ENCODE measurements at places on chromosomes 7 and 10.

GRCh38 chr10:33046792-33047191 is 88.8 kb upstream of the ITGB1 start:
- DNase-seq, result no peak

DNA sequence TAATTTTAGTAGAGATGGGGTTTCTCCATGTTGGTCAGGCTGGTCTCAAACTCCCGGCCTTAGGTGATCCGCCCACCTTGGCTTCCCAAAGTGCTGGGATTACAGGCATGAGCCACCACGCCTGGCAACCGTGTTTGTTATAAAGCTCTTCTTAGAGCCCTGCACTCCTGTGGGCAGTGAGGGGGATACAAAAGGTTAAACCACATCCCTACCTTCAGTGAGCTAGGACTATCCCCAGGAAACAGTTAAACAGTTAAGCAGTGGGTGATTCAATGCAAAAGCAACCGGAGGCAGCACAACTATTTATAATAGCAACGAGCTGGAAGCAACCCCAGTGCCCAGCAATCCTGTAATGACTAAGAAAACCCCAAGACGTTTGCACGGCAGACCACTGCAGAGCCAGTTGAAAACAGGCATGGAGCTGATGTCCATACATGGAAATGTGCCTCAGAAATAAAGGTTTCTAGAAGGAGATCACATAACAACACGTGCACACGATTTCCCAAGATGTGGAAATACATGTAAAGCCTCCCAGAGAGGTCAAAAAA is 107.2 kb upstream of the LYZL2 start:
- peak; percentile 62 for DNase-seq

GRCh38 chr10:88253622-88254021 is 329.5 kb downstream of the RNLS start:
- no peak for DNase-seq

- DNase-seq, result no peak
These were observed 34.2 kb downstream of the DNAJC12 start for GRCh38 chr10:67803588-67804394.

- DNase-seq, result no peak
These were observed 6.0 kb upstream of the ZRANB1 start for GRCh38 chr10:124935946-124936345.

GRCh38 chr7:82778021-82778420 is 334.4 kb upstream of the CACNA2D1 start:
- no peak for DNase-seq

- DNase-seq, result no peak
These were observed 32.3 kb upstream of the TM9SF3 start for GRCh38 chr10:96619120-96619519.

DNA sequence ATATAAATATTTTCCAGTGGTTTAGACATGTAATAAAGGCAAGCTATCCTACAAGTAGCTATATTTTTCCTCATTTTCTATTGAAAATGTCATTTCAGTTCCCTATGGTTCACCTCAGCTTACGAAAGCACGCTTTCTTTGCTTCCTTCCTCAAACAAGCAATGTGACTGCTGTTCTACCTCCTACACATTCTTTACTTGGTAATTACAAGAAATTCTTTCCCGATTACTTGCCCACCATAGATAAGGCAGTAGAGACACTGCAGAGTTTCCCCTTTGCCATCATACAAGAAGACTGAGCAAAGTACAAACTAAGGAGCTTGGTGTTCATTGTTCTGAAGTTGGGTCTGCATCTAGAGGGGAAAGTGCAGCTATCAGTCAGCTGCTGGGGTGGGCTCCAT is 249.4 kb downstream of the CRPPA start:
- no peak for DNase-seq

GRCh38 chr10:99784016-99784726 is 1.7 kb downstream of the ABCC2 start:
- DNase-seq, result no peak

DNA sequence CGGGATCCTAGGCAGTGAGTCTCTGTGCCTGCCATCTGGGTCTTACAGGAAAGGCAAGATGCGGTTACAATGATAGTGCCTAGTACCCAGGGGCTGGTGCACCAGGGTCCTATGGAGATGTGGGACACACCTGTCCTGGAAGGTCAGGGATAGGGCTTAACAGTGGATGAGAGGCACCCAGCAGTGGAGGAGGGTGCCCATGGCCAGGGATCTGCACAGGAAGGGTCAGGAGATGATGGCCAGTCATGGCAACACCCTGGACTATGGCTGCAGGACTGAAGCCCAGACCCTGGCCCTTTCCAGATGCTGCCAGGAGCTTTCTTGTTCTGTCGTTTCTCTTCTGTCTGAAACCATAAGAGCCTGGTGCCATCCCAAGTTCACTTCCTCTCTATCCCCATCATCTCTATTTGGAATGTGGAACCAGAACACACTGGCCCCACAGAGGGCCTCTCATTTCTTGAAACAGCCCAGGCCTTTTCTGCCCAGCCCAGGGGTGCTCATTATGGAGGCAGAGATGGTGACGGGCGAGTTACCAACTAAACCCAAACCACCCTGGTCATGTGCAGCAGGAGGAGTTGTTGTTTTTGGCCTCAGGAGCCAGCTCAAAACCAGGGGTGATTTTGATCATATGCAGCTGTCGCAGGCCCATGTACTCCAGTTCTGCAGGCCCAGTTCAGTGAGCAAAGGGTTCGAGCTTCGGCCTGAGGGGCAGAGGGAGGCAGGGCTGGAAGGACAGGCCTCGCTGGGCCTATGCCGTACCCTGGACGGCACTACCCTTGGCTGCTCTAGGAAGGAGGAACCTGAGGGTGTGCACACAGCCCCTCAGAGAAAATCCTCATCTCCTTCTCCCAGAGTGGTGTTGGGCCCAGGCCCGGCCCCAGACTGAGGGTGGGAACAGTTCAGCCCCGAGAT is 52.6 kb upstream of the GDF10 start:
- no peak for DNase-seq

- no peak for DNase-seq
These were observed 32.8 kb downstream of the FOXK1 start for GRCh38 chr7:4714767-4715409.

DNA sequence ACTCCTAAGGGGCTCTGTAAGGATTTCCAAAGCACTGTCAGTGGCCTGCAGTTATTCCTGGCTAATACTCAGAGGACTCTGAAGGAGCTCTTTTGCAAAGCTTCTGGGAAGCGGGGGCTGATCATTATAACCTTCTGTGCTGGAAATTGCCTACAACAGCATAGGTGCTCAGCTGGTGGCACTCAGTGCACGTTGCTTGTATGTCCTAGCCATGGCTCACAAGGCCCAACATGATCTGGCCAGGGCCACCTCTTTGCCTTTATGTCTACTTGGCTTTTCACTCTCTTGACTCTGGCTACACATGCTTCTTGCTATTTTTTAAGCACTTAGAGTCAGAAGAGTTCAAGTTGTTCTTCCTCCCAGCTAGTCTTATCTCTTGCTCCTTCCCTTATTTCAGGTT is 17.5 kb downstream of the LAMB4 start:
- DNase-seq, result no peak

DNA sequence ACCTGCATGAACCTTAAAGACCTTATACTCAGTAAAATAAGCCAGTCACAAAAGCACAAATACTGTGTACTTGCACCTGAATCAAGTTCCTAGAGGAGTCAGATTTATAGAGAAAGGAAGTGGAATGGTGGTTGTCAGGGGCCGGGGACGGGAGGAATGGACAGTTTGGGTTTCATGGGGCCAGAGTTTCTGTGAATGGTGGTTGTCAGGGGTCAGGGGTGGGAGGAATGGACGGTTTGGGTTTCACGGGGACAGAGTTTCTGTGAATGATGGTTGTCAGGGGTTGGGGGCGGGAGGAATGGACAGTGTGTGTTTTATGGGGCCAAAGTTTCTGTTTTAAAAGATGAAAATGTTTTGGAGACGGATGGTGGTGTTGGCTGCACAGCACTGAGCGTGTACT is 260.0 kb upstream of the MKI67 start:
- no peak for DNase-seq

GRCh38 chr10:71426058-71426605 is 29.4 kb downstream of the CDH23 start:
- no peak for DNase-seq

DNA sequence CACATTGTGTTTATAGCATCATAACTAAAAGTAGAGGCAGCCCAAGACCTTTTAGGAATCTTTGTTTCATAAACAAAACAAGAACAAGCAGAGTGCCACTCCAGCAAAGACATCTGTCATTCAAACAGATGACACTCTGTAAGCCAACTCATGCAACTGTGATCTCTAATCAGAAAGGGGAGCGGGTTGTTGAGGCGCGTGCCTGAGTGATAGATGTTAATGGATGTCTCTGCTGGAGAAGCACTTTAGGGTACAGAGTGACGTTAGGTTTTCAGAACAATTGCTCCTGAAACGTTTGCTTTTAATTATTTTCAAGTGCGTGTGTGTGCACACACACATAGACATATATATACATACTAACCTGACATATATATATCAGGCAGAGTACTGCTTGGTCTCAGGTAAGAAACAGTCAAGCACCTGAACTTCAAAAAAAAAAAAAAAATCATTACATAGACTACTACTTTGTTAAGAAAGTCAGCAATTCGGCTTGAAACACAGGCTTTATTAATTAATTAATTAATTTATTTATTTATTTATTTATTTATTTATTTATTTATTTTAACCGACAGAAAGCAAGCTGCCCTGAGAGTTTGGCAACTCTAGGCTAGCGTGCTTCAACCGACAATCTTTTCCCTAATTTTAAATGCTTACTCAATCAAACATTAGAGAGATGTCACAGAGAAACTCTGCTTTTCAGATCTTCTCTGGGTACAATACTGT is 109.1 kb downstream of the POU6F2 start:
- no peak for DNase-seq

- peak; percentile 82 for DNase-seq
These were observed 288.1 kb downstream of the PARD3 start for GRCh38 chr10:34526758-34527730.

DNA sequence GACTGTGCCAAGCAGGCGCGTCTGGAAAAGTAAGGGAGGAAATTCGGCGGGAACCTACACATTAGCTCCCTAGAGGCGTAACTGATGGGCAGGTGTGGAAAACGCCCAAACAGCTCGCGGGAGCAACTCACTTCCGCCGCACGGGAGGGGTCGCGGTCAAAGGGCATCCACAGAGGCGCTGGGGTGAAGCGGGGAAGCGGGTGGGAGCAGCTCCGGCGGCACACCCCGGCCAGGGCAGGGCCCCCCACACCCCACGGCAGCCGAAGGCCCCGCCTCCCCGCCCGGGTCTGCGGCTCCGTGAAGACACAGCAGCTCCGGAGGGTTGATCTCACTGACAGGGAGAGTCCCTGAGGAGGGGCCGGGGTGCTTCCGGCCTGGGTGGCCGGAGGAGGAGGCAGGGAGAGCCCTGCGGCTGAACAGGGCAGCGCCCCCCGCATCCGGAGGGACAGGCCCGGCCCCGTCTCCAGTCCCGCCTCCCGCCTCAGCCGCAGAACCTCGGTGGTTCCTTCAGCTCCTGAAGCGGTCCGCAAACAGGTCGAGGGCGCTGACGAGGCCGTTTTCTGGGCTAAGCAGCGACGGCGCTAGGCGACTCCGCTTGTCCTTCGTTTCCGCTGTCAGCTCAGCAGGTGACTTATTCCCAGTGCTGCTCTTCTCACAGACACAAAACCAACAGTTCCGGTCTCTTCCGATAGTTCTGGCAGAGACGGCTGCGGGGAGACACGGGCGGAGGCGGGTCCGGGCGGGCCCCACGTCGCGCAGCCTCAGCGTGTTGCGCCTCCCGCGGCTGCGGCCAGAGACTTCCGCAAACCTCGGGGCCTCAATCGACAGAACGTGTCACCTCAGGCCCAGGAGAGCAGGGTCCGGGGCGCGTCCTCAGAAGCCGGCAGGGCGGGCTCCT is 276.1 kb downstream of the DNAJB6 start:
- DNase-seq, result peak; percentile 40

GRCh38 chr10:114754445-114755320 is 66.9 kb upstream of the FHIP2A start:
- DNase-seq, result no peak

DNA sequence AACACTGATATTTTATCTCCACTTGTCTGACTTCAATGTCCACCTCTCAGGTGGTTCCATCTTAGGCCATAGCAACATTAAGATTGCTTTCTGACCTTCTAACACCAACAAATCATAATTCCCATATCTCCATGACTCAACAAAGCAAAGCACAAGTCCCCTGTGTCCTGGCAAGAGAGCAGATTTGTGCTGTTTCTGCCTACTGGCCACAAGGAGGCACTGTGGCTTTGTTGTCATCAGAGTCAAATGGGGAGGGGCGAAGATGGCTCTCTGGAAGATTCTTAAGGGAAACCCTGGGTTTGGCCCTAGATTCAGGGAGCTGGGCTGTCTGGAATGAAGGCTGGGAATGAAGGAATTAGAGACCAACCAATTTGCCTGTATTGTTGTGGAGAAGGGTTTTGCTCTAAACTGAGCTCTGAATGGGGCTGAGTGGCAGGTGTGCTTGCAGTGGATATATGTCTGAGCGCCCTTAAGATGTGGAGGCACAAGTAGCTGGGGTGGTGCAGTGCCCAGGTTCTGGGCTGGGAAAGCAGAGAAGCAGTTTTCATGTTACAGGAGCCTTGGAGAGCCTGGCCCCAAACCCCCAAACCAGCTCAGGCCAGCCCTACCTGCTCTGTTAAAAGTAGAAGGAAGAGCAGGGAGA is 154.8 kb upstream of the PRSS58 start:
- peak; percentile 51 for DNase-seq

GRCh38 chr10:55019439-55019838 is 218.4 kb upstream of the PCDH15 start:
- no peak for DNase-seq

GRCh38 chr10:32163762-32164148 is 107.5 kb upstream of the KIF5B start:
- DNase-seq, result peak; percentile 39

- DNase-seq, result no peak
These were observed 39.8 kb downstream of the GBF1 start for GRCh38 chr10:102285133-102285532.

- no peak for DNase-seq
These were observed 148.8 kb downstream of the NRBF2 start for GRCh38 chr10:63281967-63282366.

- peak; percentile 54 for DNase-seq
These were observed 76.5 kb upstream of the DDC start for GRCh38 chr7:50641442-50642405.

DNA sequence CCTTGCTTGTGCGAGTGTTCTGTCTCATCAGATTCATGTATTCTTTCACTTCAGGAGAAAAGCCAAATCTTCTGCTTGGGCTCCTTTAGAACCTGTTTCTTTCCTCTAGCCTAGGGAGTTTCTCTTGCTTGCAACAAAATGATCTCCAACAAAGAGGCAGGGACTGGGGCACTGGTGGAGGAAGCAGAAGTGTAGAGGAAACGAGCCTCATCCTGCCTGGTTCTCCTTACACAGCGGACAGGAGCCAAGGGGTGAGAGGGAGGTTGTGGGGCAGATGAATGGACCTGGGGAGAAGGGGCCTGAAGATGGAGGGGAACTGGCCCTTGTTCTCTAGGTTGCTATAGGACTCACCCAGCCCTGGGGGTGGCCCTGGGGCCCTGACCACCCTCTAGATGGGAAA is 141.1 kb downstream of the PKD1L1 start:
- DNase-seq, result no peak

DNA sequence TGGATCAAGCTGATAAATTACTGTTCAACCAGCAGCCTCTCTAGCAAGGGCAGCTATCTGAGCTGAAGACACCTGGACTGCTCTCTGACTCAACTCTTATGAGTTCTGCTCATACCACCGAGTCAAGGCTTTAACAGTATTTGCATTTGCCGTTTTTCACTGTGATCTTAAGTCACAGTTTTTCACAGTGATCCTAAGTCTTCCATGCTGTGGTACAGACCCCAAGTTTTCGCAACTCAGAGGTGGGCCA is 31.3 kb downstream of the PIP4K2A start:
- DNase-seq, result no peak

GRCh38 chr7:100818366-100818765 is 9.0 kb downstream of the EPHB4 start:
- no peak for DNase-seq

- no peak for DNase-seq
These were observed 92.4 kb upstream of the PPP2R2D start for GRCh38 chr10:131808370-131808930.
